Erythroblast (primary cell): ENCODE measurements at places on chromosomes 7 and 10.

DNA sequence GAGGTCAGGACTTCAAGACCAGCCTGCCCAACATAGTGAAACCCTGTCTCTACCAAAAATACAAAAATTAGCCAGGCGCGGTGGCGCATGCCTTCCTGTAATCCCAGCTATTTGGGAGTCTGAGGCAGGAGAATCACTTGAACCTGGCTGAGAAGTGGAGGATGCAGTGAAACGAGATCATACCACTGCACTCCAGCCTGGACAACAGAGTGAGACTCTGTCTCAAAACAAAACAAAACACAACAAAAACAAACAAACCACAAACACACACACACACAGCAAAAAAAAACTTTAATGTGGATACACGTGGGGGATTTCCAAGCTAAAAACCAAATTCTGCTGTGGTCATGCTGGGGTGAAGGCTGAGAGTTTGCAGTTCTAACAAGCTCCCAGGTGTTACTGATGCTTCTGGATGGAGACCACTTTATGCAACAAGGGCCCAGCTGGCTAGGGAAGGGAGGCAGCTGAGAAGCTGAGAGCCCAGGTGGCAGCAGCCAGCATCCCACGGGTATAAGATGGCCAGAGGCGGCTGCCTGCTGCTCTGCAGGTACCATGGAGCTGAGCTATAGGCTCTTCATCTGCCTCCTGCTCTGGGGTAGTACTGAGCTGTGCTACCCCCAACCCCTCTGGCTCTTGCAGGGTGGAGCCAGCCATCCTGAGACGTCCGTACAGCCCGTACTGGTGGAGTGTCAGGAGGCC is at the start of gene ZP3:
Gene ZP3, plus strand, starts transcription at position 538 of the 699 bp plus-strand sequence. Its CDS starts 15 bp downstream, at position 553.
- no peak for DNase-seq

DNA sequence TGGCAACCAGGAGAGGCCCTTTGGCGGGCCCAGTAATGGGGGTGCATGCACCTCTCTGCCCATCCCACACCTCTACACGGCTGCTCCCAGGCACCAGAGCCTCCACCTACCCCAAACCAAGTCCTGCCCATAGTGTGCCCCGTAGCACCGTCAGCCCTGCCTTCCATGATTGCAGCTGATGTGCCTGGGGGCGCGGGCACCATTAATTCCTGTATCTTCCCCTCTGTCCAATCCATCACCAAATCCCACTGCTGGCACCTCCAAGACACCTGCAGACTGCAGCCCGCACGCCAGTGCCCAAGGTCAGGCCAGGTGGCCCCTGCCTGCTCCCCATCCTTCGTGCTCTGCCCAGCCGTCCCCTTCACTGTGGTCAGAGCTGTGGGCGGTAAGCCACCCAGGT is 533.0 kb downstream of the PTPRN2 start:
- no peak for DNase-seq

DNA sequence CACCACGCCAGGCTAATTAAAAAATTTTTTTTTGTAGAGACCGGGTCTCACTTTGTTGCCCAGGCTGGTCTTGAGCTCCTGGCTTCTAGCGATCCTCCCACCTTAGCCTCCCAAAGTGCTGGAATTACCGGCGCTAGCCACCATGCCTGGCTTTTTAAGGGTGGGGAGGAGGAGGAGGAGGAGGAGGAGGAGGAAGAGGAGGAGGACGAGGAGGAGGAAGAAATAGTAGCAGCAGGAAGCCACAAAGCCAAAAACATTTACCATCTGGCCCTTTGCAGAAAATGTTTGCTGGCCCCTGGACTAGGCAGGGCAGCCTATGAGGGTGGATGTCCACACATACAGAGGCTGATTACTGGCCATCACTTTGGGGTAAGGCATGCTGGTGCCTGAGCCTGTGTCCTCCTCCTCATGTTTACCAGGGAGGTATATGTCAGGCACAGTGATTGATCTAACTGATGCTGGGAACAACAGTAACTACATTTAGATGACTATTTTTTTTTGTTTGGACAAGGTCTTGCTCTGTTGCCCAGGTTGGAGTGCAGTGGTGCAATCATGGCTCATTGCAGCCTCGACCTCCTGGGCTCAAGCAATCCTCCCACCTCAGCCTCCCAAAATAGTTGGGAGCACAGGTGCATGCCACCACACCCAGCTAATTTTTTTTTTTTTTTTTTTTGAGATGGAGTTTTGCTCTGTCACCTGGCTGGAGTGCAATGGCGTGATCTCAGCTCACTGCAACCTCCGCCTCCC is 122.1 kb downstream of the HIP1 start:
- DNase-seq = no peak

DNA sequence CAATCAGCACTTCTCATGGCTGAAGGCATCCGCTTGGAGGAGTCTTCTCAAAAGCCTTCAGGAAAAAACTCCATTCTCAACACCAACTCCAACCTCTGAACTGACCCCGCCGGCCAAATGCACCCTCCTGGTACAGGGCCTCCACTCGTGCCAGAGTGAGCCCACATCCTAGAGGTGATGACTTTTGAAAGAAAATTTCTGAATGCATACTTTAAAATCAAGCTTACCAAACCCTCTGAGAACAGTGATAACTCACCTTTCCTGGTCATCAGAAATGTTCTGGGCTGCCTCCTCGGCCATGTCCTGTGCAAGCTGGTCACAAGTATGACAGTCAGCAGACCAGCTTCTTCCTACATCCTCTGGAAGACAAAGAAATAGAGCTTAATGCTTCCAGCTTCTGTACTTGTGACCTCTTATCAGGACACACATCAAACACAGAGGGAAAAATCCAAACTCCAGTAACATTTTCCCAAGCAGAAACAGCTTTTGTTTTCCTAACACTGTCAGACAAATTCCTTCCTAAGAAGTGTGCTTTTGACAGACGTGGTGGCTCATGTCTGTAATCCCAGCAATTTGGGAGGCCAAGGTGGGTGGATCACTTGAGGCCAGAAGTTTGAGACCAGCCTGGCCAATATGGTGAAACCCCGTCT is at the start of gene PKD1L1:
Gene PKD1L1, minus strand, starts transcription at position 326 of the 650 bp plus-strand sequence. Its CDS starts 26 bp downstream, at position 300.
- DNase-seq = no peak

- no peak for DNase-seq
Observed at GRCh38 chr10:61329854-61330253, 123.3 kb downstream of the TMEM26 start.

DNA sequence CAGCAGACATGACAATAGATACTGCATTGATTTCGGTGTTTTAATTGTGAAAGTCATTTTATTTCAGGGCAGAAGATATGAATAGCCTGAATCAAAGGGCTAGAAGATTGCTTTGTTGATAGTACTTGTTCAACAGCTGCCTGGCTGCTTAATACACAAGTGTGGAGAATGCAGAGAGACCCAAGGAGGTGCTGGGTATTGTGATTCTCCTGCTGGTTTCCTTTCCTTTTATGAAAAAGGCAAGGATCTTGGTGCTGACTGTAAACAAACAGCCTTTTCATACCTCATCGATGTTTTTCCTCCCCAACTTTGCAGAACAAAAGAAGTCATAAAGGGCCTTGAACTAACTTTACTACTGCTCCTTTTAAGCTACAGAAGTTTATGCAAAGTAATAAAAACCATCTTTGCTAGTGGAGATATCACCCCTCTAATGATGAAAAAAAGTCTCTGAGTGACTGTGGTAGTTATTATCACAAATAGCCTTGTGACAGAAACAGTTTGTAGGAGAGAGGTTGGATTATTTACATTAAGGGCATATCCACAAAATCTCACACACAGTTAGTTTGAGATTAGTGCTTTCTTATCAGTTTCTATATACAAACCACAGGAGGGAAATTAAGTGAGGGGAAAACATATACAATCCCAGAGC is 800.0 kb downstream of the LRMDA start:
- DNase-seq = no peak

GRCh38 chr7:153301936-153302335 is 542.4 kb downstream of the ACTR3B start:
- DNase-seq = no peak

DNA sequence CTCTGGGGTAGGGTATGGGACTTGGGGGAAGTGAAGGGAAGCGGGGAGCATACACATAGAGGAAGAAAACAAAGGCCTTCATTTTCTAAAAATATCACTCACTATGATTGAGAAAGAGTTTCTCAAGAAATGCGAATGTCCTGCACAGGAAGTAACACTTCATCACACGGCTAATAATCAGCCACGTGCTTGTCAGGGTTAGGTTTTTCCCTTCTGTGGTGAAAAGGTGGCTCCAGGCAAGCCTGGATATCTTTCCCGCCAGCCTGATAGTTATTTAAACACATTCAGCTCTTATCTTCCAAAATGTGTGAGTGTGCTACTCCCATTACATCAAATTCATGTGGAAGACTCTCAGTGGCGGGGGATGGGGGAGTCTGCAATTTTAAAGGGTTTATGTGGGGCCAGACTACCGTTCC is 166.4 kb upstream of the ADO start:
- no peak for DNase-seq

DNA sequence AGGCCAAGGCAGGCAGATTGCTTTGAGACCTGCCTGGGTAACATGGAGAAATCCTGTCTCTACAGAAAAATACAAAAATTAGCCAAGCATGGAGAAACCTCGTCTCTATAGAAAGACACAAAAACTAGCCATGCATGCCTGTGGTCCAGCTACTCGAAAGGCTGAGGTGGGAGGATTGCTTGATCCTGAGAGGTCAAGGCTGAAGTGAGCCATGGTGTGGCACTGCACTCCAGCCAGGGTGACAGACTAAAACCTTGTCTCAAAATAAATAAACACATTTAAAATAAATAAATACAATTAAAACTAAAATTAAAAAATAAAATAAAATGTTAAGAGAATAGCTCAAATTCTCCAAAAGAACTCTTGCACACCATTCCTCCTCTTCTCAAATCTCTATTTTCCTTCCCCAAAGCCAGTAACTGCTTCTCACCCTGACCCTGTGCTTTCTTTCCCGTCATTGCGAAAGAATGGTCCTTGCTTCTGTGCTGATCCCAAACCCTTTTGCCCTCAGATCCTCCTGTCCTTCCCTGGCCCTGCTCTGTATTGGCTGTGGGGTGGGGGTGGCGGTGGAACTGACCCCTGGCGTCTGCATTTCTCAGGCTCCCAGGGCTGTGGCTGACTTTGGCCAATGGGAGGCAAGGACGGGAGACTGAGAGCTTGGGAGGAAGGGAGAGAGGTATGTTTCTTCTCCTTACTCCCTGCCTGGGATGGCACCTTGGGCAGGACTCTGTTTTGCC is 12.4 kb downstream of the SRGN start:
- no peak for DNase-seq

GRCh38 chr10:69748621-69749020 is 53.1 kb upstream of the COL13A1 start:
- no peak for DNase-seq

DNA sequence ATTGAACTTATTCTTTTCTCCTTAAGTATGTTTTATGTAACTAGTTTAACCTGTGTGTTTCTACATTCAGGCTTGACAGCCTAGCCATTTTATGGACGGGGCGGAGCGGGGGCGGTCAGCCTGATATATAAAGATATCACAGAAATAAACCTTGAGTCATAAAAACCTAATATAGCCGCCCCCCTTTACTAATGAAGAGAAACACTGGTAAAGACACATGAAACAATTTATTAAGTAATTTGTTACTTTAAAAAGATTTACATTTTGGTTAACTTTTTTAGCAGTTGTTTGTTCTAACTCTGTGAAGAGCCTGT is 84.0 kb downstream of the MAPK8 start:
- no peak for DNase-seq

DNA sequence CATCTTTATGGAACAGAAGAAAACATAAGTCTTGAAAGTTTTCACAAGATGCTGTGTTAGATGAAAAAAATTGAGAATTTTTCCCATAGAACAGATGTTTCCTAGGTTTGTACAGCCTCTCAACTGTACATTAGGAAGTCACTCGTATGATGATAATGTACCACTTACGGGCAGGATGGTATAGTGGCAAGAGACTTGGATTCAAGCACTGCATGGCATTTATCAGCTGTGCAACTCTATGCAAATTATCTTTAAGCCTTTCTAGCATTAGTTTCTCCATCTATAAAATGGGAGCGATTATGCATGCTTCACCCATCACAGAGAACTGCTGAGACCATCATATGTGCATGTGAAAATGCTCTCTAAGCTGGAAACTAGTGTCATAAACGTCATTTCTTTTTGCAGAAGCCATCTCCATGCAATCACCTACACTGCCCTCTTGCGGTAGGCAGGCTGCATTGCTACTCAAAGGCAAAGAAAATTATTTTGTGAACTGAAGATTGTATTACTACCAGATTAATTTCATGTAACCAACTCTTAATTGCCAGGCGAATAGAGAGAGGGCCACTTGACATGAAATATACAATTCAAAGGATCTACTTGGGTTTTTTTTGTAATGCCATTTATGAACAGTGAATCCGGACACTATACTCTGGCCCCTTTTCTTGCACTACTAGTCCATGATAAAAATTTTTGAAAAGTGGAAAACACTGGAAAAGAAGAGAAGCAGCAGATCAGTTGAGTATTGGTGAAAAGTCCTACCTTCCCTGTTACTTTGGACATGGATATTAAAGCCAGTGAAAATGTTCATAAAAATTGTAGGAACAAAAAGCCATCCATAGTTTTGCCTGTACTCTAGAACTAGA is 102.3 kb downstream of the JAZF1 start:
- DNase-seq = peak; percentile 72

DNA sequence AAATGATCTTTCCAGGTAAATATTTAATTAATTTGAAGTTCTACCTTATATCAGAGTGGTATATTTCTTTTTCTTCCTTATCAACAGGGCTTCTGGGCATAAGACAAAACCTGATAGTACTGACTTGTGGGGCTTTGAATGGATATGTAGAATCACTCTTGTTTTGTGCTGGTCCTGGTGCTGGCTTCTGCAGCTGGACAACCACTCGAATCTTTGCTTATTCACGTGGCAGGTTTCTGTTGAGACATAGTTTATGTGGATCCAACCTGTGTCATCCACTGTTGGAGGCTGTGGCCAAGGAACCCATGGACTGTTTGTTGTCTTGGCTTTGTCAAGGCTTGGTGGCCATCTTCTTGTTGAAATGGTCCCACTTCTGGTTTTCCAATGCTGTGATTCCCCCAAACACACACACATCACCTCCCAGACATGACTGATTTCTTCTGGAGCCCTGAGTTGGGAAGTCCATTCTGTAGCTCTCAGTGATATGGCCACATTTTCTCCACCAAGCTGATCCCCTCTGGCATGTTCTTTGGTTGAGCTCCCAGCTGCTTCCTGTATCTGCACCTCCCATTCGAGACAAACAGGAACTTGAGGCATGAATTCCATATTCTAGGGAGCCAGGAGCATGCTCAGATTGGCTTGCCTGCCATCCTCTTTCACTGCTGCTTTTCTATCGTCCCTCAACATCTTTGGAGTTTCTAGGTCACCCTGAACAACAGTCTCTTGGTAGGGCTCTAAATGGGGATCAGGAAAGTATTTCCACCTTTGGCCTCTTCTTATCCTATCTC is 19.5 kb downstream of the TAS2R41 start:
- no peak for DNase-seq

GRCh38 chr10:121063744-121064143 is 212.6 kb downstream of the WDR11 start:
- no peak for DNase-seq
